ENCODE measurements at places on chromosomes 13 and 19.

GRCh38 chr13:23696610-23697009 is 126.4 kb downstream of the TNFRSF19 start:
- no peak for DNase-seq

- no peak for DNase-seq
These were observed 113.8 kb downstream of the TBC1D4 start for GRCh38 chr13:75368167-75368566.

DNA sequence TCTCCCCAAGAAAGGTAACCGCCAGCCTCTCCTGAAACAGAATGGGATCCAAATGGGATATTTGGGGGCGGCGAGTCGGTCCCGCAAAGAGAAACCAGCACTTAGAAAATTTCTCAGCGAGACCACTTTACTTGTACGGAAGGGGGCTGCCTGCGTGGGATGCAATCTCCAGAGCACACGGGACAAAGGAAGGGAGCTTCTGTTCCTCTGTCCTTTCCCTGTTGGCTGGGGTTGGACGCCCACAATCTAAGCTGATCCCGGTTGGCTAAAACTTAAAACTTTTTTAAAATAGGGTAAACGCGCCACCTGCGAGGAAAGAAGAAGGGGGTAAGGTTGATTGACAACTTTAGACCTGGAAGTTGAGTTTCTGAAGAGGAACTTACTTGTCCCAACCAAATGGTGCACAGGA is 826 bp upstream of the BSG start:
- no peak for DNase-seq

GRCh38 chr13:52001120-52001731 is 10.0 kb downstream of the ATP7B start:
- peak; percentile 28 for DNase-seq

DNA sequence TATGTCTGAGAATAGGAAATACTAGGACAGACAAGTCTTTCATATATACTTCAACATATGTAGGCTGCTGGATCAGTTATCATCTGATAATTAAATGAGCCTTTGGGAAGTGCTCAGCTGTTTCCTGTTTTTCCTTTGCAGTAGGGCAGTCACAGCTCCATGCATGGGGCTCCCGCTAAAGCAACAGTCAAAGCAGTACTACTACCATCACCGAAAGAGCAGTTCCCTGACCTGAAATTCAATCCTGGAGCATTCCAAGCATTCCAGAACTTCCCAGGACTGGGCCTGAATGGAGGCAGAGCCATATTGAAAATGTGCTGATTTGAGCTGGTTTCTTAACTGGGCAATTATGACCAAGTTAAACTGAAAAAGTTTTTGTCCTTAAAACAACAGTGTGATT is 20.5 kb downstream of the MICU2 start:
- no peak for DNase-seq

DNA sequence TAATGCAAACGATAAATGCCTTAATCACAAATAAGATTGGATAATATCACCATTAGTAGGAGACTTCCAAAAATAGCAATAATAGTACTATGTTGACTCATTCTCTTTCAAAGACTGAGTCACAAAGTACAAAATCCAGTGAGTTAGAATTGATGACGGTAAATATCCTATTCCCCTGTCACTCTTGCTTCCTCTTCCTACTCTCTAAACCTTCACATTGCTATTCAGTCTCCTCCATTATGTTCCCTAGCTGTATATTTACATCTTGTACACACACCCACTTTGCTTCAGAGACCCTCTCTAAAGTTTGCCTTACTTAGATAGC is 26.3 kb upstream of the INTS6 start:
- no peak for DNase-seq

GRCh38 chr19:1521636-1522035 is 2.2 kb upstream of the PLK5 start:
- DNase-seq, result no peak

DNA sequence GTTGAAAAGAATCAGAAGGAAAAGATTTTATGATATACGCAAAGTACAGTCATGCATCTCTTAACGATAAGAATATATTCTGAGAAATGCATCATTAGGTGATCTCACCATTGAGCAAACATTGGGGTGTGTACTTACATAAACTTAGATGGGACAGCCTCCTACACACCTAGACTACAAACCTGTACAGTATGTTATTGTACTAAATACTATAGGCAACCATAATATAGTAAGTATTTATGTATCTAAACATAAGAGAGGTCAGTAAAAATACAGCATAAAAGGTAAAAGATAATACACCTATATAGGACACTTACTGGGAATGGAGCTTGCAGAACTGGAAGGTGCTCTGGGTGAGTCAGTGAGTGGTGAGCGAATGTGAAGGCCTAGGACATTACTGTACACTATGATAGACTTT is 254.6 kb downstream of the SPRY2 start:
- no peak for DNase-seq

- no peak for DNase-seq
These were observed 2.7 kb downstream of the COQ8B start for GRCh38 chr19:40713939-40714338.

- DNase-seq, result no peak
These were observed 38.1 kb upstream of the POSTN start for GRCh38 chr13:37636701-37637100.

DNA sequence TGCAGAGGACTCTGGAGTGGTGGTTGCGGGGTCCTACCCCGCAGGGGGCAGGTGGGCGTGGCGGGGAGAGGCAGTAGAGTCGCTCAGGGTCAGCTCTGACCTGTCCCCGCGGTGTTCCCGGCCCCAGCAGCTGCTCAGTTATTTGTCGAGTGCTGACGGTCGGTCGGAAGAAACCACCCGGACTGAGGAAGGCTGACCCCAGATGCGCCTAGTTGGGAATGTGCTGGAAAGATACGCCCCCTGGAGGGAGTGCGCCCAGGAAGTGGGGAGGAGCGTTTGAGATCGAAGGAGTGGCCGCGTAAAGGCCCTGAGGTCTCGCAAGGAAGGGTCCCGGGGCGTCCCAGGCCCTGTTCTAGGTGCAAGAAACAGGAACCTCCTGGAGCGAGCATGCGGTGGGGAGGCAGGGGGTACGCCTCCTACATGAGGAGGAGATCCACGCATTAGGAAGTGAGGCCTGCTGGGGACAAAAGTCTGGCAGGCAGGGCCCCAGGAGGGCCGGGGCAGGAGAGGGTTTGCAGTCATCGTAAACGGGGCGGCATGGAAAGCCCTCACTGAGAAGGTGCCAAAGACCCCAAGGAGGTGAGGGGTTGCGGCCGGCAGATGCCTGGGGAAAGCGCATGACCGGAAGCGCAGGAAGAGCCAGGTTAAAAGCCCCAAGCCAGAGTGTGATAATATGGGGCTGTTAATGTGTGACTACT is 9.2 kb downstream of the CCDC8 start:
- DNase-seq, result no peak

- no peak for DNase-seq
These were observed 1002.4 kb downstream of the SLITRK1 start for GRCh38 chr13:82879921-82880320.

DNA sequence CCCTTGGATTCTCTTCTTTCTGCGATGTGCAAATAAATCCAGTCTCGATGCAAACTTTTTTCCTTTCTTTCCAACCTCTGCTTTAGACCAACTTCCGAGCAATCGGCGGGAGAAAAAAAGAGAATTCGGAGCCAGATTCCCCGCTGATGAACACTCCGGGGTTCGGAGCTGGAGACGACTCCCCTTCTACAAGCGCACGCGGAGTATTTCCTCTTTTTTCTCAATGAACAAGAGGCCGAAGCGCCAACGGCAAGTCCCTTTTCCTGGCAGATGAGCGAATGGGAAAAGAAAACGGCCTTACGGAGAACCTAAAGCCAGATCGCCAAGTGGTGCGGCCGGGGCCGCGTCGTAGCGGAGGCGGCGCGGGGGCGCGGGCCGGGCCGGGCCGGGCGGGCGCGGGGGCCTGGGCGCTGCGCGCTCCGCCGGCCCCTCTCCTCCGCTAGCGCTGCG is 250 bp downstream of the SPRY2 start:
- DNase-seq, result no peak

DNA sequence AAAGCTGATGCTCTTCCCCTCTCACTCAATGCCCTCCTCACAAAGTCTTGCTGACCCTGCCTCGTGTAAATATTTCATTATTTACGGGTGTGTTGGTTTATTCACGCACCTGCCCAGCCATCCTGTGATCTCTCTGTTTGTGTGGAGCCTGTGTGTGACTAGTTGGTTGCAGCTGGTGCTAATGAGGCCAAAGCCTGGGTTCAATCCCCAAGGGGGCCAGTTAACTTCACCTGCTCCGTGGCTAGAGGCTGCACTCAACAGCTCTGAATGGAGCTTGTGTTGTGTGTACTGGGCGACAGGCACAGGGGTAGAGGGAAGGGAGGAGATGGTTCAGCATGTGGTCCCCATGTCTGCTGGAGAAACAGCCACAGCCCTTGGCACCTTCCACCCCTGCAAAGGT is 109.5 kb downstream of the DNAJC15 start:
- DNase-seq, result no peak

GRCh38 chr13:33615436-33615835 is 202.5 kb upstream of the RFC3 start:
- peak; percentile 51 for DNase-seq

DNA sequence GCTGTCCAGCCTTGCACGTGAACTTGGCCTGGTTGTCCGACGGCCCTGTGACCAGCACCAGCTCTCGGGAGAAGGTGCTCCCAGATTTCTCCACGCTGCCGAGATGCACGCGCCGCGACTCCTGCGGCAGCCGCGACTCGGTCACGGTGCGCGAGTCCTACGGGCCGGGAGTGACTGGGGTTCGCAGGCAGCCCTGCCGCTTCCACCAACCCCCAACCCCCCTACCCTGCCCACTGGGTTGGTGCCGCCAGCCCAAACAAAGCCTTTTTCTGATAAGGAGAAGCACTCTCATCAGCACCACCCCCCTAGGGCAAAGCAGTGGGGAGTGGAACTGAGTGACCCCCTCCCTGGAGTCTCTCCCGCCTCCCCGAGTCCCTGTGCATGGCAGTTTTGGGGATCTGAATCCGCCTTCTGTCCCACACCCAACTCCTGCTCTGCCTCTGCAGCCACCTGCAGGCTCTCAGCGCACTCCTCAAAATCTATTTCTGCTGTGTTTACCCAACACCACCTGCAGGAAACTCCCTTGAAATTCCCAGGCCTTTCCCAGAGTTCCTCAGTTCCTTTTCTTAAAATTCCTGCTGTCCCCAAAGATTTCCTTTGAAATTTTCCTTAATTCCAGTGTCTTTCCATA is 6.2 kb downstream of the NPHS1 start:
- DNase-seq, result no peak

- DNase-seq, result no peak
These were observed 6.6 kb upstream of the AKAP8L start for GRCh38 chr19:15425321-15425950.

DNA sequence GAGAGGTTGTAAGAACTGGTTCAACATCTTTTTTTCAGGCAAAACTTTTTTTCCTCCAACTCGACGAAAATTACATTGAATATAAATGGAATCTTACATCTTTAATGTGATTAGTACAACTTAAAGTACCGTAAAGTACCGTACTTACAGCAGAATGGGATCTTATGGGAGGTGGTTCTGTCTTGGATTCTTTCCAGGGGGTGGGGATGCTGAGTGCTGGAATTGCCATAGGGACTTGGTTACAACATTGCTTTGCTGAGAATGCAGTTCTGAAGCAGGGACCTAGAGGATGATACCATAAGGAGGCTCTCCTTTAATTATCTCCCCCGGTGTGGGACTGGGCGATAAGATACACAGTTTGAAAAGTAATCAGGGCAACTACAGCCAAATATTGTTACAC is 186.4 kb downstream of the KLF5 start:
- DNase-seq, result no peak

DNA sequence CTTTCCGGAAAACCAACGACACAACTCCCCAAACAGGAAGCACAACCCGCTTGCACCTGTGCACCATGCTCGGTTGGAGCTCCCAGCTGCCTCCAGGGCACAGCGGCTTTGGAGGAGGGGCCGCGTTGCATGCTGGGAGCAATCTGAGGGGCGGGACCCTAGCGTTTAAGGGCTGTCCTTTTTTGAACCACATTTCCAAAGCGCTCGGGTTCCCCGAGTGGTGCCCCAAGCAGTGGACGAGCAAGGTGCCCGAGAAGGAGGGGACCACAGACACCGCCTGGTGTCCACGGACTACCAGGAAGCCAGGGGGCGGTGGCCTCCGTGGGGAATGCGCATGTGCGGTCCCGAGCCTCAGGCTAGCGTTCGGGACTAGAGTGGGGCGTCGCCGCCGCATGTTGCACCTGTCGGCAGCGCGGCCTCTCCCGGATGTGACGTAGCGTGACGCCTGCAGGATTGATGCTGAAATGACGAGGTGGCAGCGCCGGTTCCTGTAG is 11.9 kb upstream of the ZNF57 start:
- no peak for DNase-seq

DNA sequence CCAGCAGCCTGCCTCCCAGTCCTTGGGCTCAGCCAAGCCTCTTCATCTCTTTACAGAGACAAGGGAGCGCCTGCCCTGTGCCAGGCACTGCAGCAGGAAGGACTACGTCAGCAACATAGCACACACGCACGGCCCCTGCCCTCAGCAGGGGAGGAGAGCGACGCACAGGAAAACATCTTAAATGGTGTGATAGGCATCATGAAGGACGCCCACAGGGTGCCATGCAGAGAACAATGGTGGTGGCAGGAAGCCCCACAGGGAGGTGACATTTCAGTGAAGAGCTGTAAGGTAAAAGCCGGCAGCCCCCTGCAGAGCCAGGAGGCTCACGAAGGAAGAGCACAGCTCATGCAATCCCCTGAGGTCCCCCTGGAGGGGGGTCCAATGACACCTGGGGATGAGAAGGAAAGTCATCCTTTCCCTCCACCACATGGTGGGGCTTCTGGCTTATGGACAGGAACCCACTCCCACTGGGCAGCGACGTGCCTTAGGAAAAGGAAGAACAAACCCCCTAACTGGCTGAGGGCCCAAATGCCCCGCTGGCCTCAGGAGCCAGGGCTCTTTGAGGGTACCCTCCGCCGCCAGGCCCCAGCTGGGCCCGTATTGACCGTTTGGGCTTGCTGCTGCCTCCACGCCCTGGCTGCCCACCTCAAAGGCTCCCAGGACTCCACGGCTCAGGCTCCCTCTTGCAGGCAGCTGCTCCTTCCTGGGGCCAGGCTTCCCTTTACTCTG is 37.3 kb upstream of the C13orf42 start:
- no peak for DNase-seq

DNA sequence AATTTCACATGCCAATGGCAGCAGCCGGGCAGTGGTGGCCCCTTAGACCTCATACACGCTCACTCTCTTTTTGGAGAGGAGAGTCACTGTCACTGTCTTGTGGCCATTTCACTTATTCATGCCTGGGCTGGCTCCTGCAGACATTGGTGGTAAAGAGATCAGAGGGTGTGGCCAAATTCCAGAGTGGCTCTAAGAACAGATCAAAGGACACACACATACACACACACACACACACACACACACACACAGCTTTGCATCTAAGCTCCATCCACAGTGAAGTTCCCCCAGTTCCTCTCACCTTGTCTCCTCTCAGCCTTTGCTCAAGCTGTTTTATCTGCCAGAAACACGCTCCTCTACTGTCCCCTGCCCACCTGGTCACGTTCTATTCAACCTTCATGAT is 46.5 kb upstream of the KPNA3 start:
- DNase-seq, result no peak

DNA sequence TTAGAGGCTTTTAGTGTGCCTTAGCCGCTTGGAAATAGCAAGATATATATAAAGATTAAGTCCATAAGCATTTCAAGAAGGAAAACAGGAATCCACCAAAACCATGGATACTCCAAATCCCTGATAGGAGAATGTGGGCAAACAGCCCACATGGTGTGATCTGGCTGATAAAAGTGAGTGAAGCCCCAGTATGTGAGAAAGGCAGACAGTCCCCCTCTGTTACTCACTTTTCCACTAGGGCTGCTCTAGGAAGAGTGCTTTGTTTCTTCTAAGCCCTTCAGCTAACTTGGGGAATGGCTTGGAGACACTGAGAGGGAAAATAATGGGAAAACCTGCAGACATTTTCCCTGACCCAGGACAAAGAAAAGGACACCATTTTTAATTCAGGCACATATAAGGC is 802.3 kb upstream of the PRR20A start:
- no peak for DNase-seq
